H1 (cell line): ENCODE measurements at places on chromosomes 1 and 21. TPM values are rescaled to one million over a fixed set of nuclear protein-coding genes. Genes with fewer than 3 reads are reported as not detected.

DNA sequence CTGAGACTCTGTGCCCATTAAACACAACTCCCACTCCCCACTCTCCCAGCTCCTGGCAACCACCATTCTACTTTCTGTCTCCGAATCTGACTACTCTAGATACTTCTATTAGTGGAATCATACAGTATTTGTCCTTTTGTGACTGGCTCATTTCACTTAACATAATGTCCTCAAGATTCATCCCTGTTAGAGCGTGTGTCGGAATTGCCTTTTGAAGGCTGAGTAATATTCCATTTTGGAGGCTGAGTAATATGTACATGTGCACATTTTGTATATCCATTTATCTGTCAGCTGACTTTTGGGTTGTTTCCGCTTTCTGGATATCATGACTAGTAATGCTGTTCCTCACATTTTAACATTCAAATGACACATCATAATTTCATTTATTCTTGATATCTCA is 30.3 kb downstream of the GALNT2 start:
- peaks cover 8% of the 10 kb centered on the region for H3K4me1 ChIP-seq
- H3K4me3 ChIP-seq: no peak overlapping the region
- H3K27ac ChIP-seq: no peak overlapping the region
- no peaks in the 10 kb centered on the region for H3K36me3 ChIP-seq

The C8A gene
- not detected in 2 replicates for total RNA-seq

The C1QA gene
- not detected in 2 replicates for total RNA-seq

GRCh38 chr1:211260141-211261107 is 1.3 kb downstream of the RCOR3 start:
- DNase-seq: peak; percentile 84
- H3K27me3 ChIP-seq: no peaks in the 10 kb centered on the region
- H3K4me3 ChIP-seq: peak overlapping the region; percentile 73
- no peak overlapping the region; the same call in 1 of the 2 replicates for H3K27ac ChIP-seq
- H3K36me3 ChIP-seq: peaks cover 15% of the 10 kb centered on the region; the same call in 1 of the 2 replicates

- no peak overlapping the region for H3K4me3 ChIP-seq
- H3K4me1 ChIP-seq: no peaks in the 10 kb centered on the region
- H3K27ac ChIP-seq: no peak overlapping the region
- DNase-seq: no peak
- no peaks in the 10 kb centered on the region for H3K27me3 ChIP-seq
Measured at GRCh38 chr1:221200464-221200863, 321.2 kb downstream of the HLX start.

The FAM177B gene
- not detected in 2 replicates for total RNA-seq

DNA sequence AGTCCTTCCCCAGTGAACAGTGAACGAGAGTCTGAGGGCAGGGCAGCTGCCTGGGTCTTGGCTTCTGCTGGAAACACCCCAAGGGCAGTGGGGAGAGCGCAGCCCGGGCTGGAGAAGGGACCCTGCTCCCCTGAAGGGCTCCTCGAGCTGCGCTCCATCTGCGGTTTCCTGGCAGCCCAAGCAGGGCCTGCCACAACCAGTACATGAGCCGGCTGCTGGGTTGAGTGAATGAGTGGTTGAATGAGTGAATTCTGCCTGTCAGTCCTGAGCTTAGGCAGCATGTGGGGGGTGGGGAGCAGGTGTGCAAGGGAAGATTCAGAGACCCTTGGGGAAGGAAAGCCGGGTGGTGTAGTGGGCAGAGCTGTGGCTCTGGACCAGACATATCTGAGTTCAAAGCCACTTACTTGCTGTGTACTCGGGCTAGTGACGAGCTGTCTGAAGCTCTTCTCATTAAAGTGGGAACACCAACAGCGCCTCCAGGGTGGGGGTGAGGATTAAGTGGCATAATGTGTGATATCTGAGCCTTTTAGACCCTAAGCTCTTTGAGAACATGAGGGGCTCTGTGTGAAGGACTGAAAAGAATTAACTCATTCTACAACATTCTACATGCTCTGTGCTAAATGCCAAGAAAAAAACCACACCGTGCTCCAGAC is 3.7 kb downstream of the OPRD1 start:
- no peaks in the 10 kb centered on the region; the same call in none of the 2 replicates for H3K4me1 ChIP-seq
- H3K4me3 ChIP-seq: no peak overlapping the region
- no peaks in the 10 kb centered on the region for H3K36me3 ChIP-seq
- H3K27ac ChIP-seq: no peak overlapping the region
- DNase-seq: no peak

The IL6R gene
- 2.6 and 3.0 TPM in 2 replicates for total RNA-seq

GRCh38 chr21:32172106-32172505 is 106.7 kb downstream of the MIS18A start:
- H3K4me1 ChIP-seq: no peaks in the 10 kb centered on the region
- DNase-seq: no peak
- no peak overlapping the region for H3K27ac ChIP-seq
- H3K4me3 ChIP-seq: no peak overlapping the region
- H3K36me3 ChIP-seq: no peaks in the 10 kb centered on the region

The CCDC17 gene
- 1.9 and 2.0 TPM in 2 replicates for total RNA-seq

- H3K4me1 ChIP-seq: no peaks in the 10 kb centered on the region
- no peaks in the 10 kb centered on the region for H3K36me3 ChIP-seq
- H3K4me3 ChIP-seq: no peak overlapping the region
- H3K27ac ChIP-seq: no peak overlapping the region
Measured at GRCh38 chr1:241834733-241835377, 13.1 kb upstream of the EXO1 start.

The DNASE2B gene
- not detected in 2 replicates for total RNA-seq

The HSPA6 gene
- total RNA-seq: 0.15 and 0.17 TPM in 2 replicates
